Stimulated activated CD8-positive, alpha-beta memory T cell treated with anti-CD3 and anti-CD28 coated beads, Interleukin-4, amount 100 ng/mL, for 48 hours (primary cell): ENCODE measurements at places on chromosomes 5 and 9.

- DNase-seq, result no peak
Measured at GRCh38 chr5:131684595-131684994, 49.6 kb upstream of the RAPGEF6 start.

GRCh38 chr5:87154191-87154590 lies 113.5 kb upstream of the RASA1 start:
- no peak for DNase-seq

GRCh38 chr5:136015966-136016650 lies 12.7 kb upstream of the TGFBI start:
- DNase-seq, result no peak

DNA sequence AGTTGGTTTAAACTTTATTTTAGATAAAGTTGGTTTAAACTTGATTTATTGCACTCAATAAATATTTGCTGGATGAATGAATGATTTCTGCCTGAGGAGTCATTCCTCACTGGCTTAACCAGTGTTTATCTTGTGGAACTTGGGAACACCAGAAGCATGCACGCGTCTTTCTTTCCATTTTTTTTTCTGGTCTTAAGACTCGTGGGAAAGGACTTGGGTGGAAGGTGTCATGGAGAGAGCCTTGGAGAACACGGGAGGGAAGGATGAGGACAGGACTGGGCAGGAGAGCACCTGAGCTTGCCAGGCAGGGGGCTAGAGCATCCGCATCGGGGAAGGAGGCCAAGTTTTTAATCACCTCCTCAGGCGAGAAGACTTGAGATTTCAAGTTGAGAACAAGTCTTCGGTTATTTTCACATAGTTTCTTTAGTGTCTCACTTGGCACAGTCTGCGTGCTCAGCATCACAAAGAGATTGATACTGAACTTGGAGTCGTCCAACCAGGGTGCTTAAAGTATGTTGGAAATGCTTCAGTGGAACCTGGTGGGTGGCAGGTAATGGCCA lies 144.2 kb downstream of the PDZD2 start:
- DNase-seq, result no peak

DNA sequence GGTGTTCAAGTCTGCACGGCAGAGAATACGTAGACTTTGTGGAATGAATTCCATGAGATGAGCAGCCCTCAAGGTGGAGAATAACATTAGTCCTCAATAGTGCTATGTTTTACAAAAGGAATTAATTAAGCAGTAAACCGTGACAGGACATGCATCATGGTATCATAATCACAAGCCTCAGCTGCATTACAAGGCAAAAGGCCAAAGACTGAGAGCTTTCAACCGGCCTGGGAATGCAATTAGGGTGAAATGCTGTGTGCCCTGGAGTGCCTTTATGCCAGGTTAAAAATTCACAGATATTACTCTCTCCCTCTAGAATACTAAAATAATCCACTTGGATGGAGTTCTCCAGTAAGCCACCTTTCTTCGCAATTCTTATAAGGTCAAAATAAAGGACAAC lies 270.6 kb downstream of the MLLT3 start:
- no peak for DNase-seq

DNA sequence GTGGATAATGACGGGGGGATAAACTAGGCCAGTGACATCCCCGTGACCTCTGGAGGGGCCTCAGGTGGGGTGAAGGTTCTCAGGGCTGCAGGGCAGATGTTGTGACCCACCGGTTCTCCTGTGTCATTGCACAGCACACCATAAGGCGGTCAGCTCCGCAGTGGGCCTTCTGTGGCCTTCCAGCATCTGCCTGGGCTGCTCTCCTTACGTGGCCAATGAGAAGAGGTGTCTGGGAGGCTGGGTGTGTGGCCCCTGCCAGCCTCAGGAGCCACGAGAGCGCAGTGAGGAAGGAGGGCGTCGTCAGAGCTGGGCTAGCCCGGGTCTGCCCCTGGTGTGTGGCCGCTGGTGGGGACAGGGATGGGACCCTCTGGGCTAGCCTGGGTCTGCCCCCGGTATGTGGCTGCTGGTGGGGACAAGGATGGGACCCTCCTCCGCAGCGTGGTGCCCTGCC lies 48.7 kb downstream of the COL5A1 start:
- DNase-seq, result no peak

DNA sequence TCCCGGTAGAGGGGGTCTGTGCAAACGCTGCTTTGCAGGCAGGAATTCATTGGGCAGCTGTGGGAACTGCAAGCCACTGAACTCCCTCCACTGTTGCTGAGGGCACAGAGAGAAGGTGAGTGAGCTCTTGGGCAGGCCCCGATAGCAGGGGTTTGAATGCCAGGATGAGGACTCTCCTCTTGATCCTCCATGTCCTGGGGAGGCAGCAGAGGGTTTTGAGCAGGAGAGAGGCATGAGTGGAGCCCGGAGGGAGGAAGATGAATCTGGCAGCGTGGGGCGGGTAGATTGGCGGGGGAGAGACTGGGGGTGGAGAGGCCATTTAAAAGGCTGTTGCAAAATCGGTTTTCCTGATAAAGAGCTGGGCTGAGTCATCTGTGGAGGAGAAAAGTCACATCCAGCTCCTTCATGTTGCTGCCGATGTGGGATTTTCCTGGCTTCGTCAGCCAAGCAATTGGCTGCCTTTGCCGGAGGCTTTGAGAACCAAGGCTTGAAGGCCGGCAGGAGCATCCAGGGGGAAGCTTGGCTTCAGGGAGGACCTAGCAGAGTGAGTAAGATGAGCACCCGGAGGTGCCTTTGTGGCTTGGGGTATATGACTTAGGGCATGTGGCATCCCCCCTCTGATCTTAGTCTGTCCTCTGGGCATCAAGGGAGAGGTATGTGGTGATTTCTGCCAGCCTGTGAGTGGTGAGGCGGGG lies at the start of gene SYNPO:
SYNPO (plus strand) TSS at position 350 of the 695 bp plus-strand sequence. CDS start 7,616 bp downstream, outside the sequence.
- DNase-seq, result no peak

DNA sequence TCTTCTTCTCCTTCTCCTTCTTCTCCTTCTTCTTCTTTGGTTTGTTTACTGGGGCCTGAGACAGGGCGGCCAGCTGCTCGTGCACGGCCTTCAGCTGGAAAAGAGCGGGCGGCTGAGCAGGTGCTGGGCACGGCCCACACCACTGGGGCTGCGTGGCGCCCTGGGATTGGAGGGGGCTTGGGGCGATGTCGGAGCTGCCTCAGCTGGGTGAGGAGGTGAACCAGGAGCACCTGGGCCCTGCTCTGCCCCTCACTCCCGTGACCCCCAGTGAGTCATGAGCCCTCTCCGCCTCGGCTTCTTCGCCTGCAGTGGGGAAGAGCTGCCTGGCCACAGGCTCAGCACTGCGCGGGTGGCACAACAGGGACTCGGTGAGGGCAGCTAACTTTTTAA lies 14.9 kb downstream of the BRD3OS start:
- no peak for DNase-seq

DNA sequence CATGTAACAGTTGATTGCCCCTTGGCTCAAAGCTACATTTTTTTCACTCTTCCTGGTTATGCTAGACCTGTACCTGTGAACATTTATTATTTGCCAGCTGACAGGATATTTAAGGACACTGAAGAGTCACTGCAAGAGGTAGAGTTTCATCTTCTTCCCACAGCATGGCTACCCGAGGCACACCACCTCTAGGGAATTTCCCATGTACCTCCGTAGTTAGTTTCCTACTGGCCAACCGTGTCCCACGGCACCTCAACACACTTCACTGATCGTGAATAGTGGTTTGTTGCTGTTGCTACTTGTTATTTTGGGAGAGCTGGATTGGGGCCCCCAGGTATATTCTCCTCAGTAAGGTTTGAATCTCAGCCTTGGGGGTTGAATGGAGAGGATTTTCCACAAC lies 648.6 kb downstream of the SEMA5A start:
- no peak for DNase-seq

DNA sequence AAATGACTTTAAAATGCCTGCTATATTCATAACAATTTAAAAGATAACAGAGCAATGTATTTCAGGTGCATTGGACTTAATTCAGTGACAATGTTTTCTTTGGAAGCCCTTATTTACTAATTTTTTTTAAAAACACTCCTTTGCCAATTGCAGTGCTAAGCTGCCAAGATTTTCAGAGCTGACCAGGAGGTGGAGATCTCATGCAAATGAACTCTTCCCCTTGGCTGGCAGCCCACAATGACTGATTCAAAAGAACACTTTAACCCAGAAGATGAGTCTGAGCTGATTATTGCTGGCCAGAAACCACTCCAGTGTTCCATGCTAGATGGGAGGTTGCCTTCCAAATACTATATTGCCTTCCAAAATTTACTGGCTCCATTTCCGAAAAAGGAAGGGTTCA lies 128.3 kb upstream of the CCNH start:
- DNase-seq, result no peak

GRCh38 chr9:108850293-108850897 lies 5.4 kb downstream of the ACTL7B start:
- DNase-seq, result no peak

DNA sequence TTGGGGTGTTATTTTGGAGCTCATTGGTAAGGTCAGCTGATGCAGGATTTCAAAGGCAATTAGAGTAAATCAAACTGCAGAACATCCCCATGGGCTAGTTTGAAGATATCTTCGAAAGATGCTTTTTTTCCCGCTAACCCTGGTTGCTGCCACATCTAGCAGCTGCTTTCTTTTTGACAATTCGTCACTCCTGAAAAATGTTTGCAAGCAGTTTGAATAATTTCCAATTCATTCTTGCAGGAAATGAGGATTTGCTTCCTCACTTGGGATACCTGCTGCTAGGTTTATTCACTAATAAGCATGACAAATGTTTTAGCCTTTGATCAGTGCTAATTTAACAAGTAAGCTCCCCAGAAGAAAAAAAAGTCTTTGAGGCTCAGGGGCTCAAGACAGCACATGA lies 649.6 kb upstream of the RORB start:
- DNase-seq, result no peak

DNA sequence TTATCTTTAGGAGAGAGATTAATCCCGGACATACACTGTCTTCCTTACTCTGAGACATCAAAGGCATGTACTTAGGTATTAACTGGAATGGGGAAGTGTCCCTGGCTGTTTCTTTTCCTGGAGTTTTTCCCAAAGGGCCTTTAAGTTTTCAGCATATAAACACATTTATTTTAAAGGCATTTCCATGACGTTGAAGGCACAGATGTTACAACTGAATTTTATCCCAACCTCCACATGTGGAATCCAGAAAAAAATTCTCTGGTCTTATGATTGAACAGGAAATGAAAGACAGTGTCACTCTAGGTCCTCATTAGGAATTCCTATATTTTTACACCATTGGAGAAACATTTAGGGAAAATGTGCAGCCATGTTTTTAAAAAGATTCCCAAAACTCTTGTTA lies 41.6 kb upstream of the SHOC1 start:
- no peak for DNase-seq

- DNase-seq, result no peak
Measured at GRCh38 chr5:32027093-32027716, 146.9 kb downstream of the GOLPH3 start.

- DNase-seq, result no peak
Measured at GRCh38 chr9:127278372-127278771, 13.8 kb downstream of the GARNL3 start.

- DNase-seq, result no peak
Measured at GRCh38 chr9:127873223-127873691, 4.2 kb downstream of the AK1 start.

DNA sequence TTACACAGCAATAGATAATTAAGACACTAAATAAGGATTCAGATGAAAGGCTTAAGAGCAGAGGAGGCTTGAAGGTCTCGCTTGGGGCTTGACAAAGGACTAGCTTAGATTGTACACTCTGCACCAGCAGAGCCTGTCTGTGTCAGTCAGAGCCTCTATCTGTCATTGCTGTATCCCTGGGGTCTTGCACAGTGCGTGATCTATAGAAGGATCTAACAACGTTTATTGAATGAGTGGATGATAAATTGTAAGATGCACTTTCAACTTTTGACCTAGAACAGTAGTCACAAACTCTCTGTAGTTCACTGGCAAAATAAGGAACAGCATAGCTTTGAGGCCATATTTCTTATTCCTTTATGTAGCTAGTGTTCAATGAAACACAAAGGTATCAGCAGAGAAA lies 173.5 kb downstream of the ENTREP1 start:
- no peak for DNase-seq

DNA sequence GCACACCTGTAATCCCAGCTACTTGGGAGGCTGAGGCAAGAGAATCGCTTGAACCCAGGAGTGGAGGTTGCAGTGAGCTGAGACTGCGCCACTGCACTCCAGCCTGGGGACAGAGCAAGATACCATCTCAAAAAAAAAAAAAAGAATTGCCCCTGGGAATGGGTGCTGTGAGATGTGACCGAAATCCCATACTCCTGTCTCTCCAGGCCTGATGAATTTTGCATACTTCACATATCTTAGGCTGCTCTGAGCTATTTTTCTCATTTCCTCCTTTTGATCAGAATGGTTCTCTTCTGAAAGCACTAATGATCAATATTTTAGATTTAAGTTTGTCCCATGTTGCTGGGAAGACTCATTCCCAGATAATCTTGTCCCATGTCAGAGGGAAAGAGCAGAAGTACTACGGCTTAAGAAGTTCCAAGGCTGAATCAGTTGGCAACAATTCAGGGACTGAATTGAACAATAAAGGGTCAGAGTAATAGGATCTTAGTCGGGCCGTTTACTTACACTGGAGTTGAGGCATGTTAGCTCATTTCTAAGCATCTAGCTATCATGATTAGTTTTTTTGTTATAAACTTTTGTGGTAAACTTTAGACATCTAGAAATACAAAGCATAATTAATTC lies 44.2 kb upstream of the TENT2 start:
- no peak for DNase-seq

DNA sequence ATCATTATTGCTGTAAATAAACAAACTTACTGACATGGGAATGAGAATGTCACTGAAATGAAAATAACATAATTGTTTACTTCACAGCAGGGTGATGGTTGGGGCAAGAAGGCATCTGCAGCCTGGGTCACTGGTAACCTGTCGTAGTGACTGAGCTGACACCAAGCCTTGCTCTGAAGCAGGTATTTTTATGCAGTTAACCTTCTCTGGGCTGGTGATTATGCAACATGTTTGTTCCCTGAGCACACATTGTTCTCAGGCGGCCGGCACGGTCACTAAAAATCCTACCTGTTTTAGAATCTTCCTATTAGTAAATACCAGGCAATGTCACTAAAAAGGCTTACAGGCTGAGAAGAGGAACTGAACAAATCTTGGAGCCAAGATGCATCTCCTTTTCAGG lies 157.7 kb upstream of the NR3C1 start:
- DNase-seq, result no peak

- DNase-seq, result no peak
Measured at GRCh38 chr5:93583439-93583767, 381 bp downstream of the NR2F1 start.
